Daoy (cell line): ENCODE measurements at places on chromosomes 12 and 14. TPM values are rescaled to one million over a fixed set of nuclear protein-coding genes. Genes with fewer than 3 reads are reported as not detected.

DNA sequence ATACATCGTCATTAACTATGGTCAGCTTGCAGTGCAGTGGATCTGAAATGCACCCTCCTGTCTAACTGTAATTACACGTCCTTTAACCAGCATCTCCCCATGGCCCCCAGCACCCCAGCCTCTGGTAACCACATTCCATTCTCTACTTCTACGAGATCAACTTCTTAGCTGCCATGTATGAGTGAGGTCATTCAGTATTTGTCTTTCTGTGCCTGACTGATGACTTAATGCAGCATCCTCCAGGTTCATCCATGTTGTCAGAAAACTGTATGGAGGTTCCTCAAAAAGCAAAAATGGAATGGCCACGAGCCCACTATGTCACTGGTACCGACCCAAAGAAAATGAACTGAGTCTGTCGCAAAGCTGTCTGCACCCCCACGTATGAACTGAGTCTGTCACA is 107.3 kb downstream of the RIMBP2 start:
- DNase-seq = no peak

GRCh38 chr12:117972301-117972700 is 3.5 kb upstream of the KSR2 start:
- no peak for DNase-seq

DNA sequence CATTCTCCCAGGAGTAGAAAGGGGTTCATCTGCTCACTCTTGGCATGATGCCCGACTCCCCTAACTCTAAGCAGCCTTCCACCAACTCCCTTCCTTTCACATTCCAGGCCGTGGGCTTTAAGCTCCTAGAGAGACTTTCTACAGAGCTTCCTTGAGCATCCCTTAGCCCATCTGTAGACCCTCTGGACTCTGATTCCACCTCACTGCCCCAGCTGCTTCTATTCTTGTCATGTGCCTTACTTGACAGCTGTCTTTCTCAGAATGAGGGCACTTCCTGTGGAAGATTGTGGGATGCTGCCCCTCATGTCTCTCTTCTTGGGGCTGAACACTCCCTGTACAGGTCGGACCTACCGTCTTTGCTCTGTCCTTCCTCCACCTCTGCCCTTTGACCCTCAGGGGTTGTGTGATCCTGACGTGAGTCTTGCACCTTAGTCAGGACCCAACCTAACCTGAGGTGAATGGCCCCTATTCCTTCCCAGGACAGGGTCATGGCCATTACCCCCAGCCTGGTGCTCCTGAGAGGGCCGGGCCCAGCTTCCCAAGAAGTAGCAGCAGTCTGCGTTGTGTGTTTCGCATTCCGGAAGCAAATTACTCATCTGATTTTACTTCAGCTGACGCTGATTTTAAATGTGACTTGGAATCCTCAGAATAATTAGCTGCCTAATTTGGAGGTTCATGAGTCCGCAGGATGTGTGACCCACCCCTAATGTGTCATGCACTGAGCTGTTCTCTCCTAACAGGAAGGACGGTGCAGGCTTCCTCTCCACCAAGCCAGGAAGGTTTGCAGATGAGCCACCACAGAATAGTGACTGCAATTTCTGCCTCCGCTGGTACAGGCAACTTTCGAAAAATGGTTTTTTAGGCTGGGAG is 2.7 kb upstream of the GALNT6 start:
- DNase-seq = peak; percentile 93

DNA sequence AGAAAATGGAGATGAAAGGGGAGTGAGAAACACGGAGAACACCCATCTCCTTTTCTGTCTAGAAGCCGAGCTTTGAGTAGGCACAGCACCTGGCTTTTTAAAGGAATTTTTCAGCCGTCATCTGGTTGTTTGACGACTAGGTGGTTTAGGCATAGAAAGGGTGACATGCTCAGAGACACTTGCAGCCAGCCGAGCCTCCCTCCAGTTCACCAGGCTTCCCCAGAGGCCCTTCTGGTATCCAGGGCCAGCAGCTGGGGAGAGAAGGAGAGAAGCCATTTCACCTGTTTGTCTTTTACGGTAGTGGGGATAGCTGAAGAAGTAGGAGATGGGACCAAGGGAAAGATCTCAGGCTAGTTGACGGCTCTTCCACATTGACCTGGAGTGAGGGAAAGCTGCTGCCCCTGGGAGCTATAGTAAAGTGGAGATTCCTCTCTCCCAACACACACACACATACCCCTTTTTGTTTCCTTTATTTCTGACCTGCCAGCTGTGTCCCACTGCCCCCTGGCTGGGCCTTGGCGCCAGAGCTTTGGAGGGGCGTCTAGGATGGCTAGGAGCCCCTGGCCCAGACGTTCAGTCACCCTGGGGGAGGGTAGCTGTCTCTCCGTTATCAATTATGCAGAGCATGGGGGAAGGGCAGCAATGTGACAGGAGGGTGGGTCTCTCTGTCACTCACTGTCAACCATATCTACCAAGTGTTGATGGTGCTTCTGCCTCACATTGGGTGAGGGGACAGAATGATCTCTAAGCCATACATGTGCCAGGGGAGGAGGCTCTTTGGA is 5.5 kb downstream of the MAP3K12 start:
- DNase-seq = no peak

GRCh38 chr14:95270203-95270602 is 49.5 kb downstream of the CLMN start:
- no peak for DNase-seq

DNA sequence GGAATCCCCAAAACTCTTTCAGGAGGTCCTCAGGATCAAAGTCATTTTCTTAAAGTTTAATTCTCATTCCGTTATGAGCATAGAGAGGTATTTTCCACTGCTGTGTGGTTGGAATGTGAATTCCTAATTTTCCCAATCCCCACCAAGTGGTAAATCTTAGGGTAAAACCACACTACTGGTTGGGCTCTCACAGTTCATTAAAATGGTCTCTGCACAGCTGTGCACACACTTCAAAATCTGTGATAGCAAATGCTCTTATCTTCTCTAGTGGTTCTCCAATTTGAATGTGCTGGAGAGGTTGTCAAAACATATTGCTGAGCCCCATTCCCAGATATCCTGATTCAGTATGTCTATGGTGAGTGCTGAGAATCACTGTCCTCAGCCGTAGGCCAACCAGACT is 189.1 kb downstream of the BMP4 start:
- DNase-seq = no peak

- DNase-seq = no peak
Measured at GRCh38 chr14:53533384-53533970, 380.4 kb upstream of the DDHD1 start.

- DNase-seq = no peak
Measured at GRCh38 chr12:132196038-132196872, 52.0 kb downstream of the NOC4L start.

DNA sequence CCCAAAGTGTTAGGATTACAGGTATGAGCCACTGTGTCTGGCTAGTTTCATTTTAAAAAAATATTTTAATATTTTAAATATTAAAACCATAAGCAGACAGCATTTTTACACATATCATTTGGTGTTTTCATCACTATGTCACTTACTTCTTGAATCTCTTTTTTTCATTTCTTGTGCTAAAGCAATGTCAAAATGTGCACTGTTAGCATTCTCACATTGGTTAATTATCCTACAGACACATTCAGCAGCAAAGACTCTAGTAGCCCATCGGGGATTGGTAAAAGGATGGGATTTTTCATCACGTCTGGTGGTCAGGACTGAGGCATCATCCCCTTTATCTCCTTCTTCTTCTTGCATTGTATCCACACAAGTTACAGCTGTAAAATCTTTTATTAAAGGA is 96.9 kb downstream of the HEATR5A start:
- DNase-seq = no peak

DNA sequence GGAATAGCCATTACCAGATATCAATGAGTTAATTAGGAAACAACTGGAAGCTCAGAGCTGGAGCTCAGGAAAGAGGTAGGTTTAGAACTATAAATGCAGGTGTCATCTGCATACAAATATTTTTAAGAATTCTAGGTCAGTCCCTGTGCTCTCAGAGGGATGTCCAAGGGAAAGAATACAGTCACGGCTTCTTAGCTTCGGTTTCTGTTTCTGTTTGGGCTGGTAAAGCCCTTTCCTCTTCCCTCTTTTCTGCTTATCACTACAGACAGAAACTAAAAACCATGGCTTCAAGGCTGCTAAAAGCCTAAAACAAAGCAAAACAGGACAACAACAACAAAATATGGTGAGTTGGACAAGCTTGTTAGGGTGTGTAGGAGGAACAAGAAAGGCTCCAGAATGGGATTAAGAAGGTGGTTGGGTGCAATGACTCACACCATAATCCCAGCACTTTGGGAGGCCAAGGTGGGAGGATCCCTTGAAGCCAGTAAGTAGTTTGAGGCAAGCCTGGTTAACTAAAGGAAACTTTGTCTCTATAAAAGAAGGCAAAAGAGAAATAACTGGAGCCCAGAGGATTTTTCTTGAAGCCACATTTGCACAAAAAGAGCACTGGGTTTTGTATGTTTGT is 113.0 kb downstream of the SEC23A start:
- peak; percentile 13 for DNase-seq

DNA sequence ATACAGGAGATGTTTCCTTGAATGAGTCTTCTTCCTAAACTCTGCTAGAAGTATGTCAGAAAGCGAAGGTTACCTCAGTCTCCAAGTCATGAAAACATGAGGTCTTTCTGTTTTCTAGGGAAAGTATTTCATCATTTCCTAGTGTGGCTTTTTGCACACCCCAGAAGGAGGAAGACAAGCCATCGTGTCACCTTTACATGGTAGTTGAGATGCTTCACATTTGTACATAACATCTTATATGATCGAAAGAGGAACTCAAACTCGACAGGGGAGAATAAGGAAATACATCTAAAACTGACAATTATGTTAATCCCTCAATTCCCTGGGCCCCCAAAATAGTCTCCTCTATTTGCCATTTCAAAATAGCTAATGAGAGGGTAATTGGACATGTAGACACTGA is 214.1 kb upstream of the PLEKHG7 start:
- DNase-seq = no peak

DNA sequence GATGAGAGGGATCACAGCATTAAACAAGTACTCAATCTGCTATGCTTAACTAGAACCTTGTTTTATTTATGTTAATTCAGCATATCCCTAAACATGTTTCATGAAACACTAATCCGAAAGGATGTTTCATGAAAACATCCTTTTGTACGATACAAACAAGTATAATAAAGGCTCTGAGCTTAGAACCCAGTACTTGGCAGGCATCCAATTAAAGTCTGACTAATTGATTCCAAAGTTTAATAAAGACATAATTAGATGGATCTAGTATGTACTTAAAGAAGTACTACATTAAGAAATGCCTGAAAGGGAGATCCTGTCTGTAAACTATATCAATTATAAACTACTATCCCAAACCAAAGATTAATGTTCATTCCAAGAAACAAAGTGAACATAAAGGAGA is 51.8 kb downstream of the SCAF11 start:
- no peak for DNase-seq

DNA sequence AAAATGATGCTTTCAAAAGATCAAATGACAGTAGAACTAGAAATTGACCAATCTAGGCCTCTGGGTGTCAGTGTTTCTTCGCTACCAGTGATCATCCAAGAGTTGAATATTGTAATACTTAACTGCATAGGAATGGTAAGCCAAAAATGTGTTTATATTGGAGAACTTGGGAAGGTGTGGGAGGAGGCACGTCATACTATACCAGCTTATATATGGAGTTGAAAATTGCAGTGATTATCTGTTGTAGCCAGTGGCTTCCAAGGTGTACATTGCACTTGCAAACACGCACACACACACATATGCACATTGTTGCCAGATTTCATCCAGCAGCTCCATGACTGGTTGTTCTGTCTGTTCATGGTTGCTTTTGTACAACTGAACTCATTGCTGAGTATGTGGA is 36.1 kb downstream of the EID3 start:
- no peak for DNase-seq

- DNase-seq = no peak
Measured at GRCh38 chr14:85391892-85392291, 138.1 kb upstream of the FLRT2 start.

DNA sequence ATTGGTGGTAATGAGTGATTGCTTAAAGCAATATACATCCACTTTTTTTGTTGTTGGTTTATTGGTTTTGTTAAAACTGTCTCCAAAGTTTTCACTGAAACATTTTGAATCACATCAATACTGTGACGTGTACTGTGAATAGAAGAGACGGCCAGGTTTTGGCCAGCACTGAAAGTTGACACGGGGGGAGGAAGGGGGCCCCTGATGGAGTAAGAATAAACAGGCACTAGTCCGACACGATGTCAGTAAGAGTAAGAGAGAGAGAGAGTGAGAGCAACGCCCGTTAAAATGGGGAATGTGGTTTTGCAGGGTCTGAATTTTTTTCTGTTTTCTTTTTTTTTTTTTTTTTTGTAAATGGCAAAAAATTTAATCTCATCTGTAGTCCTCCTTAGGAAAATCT is 14.7 kb downstream of the PEBP1 start:
- DNase-seq = no peak

GRCh38 chr14:35747379-35747778 is 61.7 kb downstream of the RALGAPA1 start:
- no peak for DNase-seq

GRCh38 chr12:43776498-43776897 is 17.7 kb downstream of the IRAK4 start:
- DNase-seq = no peak

- no peak for DNase-seq
Measured at GRCh38 chr12:82964446-82964845, 277.7 kb downstream of the TMTC2 start.

- DNase-seq = no peak
Measured at GRCh38 chr12:20757-21156, 45.8 kb upstream of the IQSEC3 start.

DNA sequence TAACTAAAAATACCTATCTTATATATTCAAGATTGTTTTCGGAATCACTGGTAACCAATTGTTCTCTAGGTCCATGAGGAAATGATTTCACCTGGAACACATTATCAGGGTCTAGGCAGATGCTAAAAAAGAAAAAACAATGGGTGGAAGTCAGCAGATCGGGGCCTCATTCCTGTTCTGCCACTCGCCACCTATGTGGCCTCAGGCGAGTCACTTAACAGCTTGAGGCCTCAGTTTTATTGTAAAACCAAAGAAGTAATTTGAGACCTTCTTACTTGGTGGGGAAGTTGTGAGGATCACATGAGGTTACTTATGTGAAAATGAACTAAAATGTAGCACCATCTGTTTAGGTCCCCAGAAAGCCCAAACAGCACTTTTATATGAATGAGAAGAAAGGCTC is 6.2 kb upstream of the RNASE10 start:
- DNase-seq = no peak

- no peak for DNase-seq
Measured at GRCh38 chr12:104243551-104243950, 28.0 kb downstream of the TXNRD1 start.

- peak; percentile 15 for DNase-seq
Measured at GRCh38 chr14:32698831-32699230, 239.8 kb upstream of the NPAS3 start.

GRCh38 chr14:48454887-48455286 is 779.5 kb upstream of the MDGA2 start:
- DNase-seq = no peak

BRF1 gene
- total RNA-seq = 39.9 and 41.7 TPM in 2 replicates

FCF1 gene
- total RNA-seq = 34.8 and 49.4 TPM in 2 replicates

CELA1 gene
- total RNA-seq = not detected in 2 replicates

EML5 gene
- total RNA-seq = 1.0 and 1.4 TPM in 2 replicates

NUAK1 gene
- total RNA-seq = 30.1 and 31.3 TPM in 2 replicates

LRRC43 gene
- 0.34 TPM in 1 of 2 replicates, not detected in the other for total RNA-seq

GDF3 gene
- total RNA-seq = not detected in 2 replicates

TAS2R31 gene
- 0.97 TPM in 1 of 2 replicates, not detected in the other for total RNA-seq

CD9 gene
- 83.5 and 95.3 TPM in 2 replicates for total RNA-seq

PPFIA2 gene
- total RNA-seq = 1.8 and 2.9 TPM in 2 replicates
